Stomach (tissue), 19 donors: ENCODE measurements at places on chromosomes 7 and 10.

GRCh38 chr10:125343118-125343925, 183.0 kb upstream of the CTBP2 start:
- H3K4me1 ChIP-seq: no peaks in the 10 kb centered on the region
- no peaks in the 10 kb centered on the region for H3K27me3 ChIP-seq
- peak; percentile 27 for DNase-seq
- no peak overlapping the region for H3K27ac ChIP-seq
- H3K4me3 ChIP-seq: no peak overlapping the region

- H3K36me3 ChIP-seq: no peaks in the 10 kb centered on the region
- DNase-seq: no peak
- no peaks in the 10 kb centered on the region for H3K4me1 ChIP-seq
These were observed 105.3 kb upstream of the LRGUK start for GRCh38 chr7:134021836-134022235.

- peaks cover 36% of the 10 kb centered on the region for H3K27me3 ChIP-seq
- H3K4me3 ChIP-seq: peak overlapping the region; percentile 84
- DNase-seq: peak; percentile 35
- peaks cover 37% of the 10 kb centered on the region for H3K4me1 ChIP-seq
- no peaks in the 10 kb centered on the region for H3K36me3 ChIP-seq
- no peak overlapping the region for H3K27ac ChIP-seq
These were observed 3.2 kb upstream of the EGR2 start for GRCh38 chr10:62819141-62819920.

DNA sequence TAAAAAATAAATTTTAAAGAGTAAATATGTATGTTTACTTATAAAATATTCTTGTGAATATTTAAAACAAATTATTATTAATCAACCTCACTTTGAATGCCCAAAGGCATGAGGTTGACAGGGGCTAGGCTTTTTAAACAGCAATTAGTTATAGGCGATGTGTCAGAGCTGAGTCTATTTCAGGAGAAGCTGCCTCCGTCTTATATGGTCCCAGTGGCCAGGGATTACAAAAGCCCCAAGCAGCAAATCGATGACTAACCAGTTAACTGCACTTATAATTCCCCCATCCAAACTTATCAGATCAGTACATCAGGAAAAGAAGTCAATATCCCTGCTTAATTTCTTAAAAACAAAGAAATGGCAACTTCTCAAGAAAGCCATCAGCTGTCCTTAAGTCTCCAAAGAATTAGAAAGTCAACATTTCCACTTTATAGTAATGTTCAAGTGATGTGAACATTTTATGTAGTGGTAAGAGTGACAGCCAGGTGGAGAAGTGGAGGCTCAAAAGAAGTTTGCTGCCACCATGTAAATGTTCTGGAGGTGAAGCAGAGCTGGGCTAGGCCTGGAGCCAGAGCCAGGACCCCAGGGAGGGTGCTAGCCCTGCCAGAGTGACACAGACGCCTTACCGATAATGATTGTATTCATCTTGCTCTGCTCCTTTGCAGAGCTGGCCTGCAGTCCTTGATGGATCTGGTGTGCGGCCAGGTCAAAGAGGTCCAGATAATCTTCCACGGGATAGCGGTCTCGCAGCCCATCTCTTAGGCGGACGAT, 51.5 kb downstream of the CHST15 start:
- no peak overlapping the region for H3K4me3 ChIP-seq
- peaks cover 9% of the 10 kb centered on the region for H3K4me1 ChIP-seq
- peaks cover 60% of the 10 kb centered on the region for H3K36me3 ChIP-seq
- H3K27me3 ChIP-seq: no peaks in the 10 kb centered on the region
- DNase-seq: no peak
- H3K27ac ChIP-seq: no peak overlapping the region

- no peak overlapping the region for H3K4me3 ChIP-seq
- no peaks in the 10 kb centered on the region for H3K4me1 ChIP-seq
- DNase-seq: peak; percentile 38
These were observed 190.8 kb upstream of the MTPN start for GRCh38 chr7:136167991-136168390.

DNA sequence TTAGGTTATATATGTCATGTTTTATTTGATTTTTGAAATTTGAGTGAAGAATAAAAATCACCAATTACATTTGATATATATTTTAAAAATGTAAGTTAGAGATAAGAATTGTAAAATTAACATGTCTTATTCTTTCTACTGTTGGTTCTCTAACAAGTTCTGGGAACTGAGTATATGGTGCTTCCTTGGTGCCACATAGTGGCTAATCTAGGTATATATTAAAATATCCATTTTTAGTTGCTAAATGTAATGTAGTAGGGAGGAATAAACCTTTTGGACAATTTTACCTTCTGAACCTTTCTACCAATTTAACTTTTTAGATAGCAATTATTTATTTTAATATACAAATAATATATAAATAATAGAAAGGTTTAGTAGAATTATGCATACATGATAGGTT, 17.5 kb downstream of the CFAP69 start:
- no peaks in the 10 kb centered on the region for H3K27me3 ChIP-seq
- H3K27ac ChIP-seq: no peak overlapping the region
- DNase-seq: peak; percentile 53
- H3K4me1 ChIP-seq: no peaks in the 10 kb centered on the region
- H3K36me3 ChIP-seq: no peaks in the 10 kb centered on the region
